ENCODE measurements at places on chromosomes 3 and 15. TPM values are rescaled to one million over a fixed set of nuclear protein-coding genes. Genes with fewer than 3 reads are reported as not detected.

The IP6K2 gene
- 70.3 TPM for total RNA-seq

The RBSN gene
- 24.6 TPM for total RNA-seq

The CCR5 gene
- total RNA-seq = 0.88 TPM

The LRRC49 gene
- total RNA-seq = 8.8 TPM

The TRAIP gene
- 2.2 TPM for total RNA-seq

The PLXNA1 gene
- 21.4 TPM for total RNA-seq
